A549 treated with CORT108297 at 1 μM for 4 hours (cell line): ENCODE measurements at places on chromosomes 7 and 10. TPM values are rescaled to one million over a fixed set of nuclear protein-coding genes. Genes with fewer than 3 reads are reported as not detected.

PDAP1 gene
- 167 to 202 TPM (median 181 TPM) in 5 replicates for total RNA-seq

CREB5 gene
- total RNA-seq, result 2.4 to 6.0 TPM (median 3.8 TPM) in 5 replicates

C10orf67 gene
- 0.05 to 0.17 TPM (median 0.06 TPM) in 5 replicates for total RNA-seq

CDHR3 gene
- 4.3 to 6.1 TPM (median 4.9 TPM) in 5 replicates for total RNA-seq

EN2 gene
- 0.48 to 1.0 TPM (median 0.92 TPM) in 5 replicates for total RNA-seq

HOXA9 gene
- 0.49 to 1.1 TPM (median 0.63 TPM) in 5 replicates for total RNA-seq

VDAC2 gene
- total RNA-seq, result 281 to 341 TPM (median 295 TPM) in 5 replicates

VPS26A gene
- 44.9 to 80.6 TPM (median 50.1 TPM) in 5 replicates for total RNA-seq

HSPB1 gene
- 771 to 1,221 TPM (median 1,161 TPM) in 5 replicates for total RNA-seq

SRRM3 gene
- 6.3 to 10.0 TPM (median 8.5 TPM) in 5 replicates for total RNA-seq

HMX3 gene
- total RNA-seq, result 0.09 TPM in 1 of 5 replicates, not detected in the others

AVPI1 gene
- 67.2 to 122 TPM (median 92.9 TPM) in 5 replicates for total RNA-seq

COL13A1 gene
- total RNA-seq, result 0.14 to 0.63 TPM (median 0.24 TPM) in 5 replicates

UFSP1 gene
- 3.7 to 7.5 TPM (median 5.2 TPM) in 5 replicates for total RNA-seq

FRMPD2 gene
- 0.03 to 0.16 TPM (median 0.03 TPM) in 3 of 5 replicates, not detected in the others for total RNA-seq

ACTL6B gene
- total RNA-seq, result not detected in 5 replicates

DDC gene
- total RNA-seq, result 0.58 to 1.9 TPM (median 1.1 TPM) in 5 replicates

KLF14 gene
- 0.03 to 0.07 TPM (median 0.05 TPM) in 3 of 5 replicates, not detected in the others for total RNA-seq

LIPN gene
- not detected in 5 replicates for total RNA-seq

NUTM2A gene
- total RNA-seq, result 0.03 to 0.14 TPM (median 0.09 TPM) in 5 replicates

FAM24B gene
- total RNA-seq, result 14.1 to 15.2 TPM (median 15.0 TPM) in 5 replicates

NPSR1 gene
- not detected in 5 replicates for total RNA-seq
